NCI-H774 (cell line): ENCODE measurements at places on chromosomes 7 and 10.

DNA sequence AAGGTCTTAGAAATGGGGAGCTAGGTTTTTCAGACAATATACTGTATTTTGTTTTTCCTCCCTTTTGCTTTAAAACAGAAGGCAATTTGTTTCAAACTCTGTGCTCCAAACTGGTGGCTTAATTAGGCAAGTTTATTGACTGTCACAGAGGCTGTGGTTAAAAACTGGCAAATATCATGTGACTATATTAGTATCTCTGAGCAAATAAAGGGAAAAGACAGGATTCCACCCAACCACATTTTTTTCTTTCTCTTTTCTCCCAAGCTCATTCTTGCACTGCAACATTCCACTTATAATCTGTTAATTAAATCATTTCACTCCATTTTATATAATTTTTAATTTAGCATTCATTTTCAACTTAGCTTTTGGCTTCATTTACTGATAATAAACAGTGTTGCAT lies 615.8 kb downstream of the AUTS2 start:
- DNase-seq, result no peak

DNA sequence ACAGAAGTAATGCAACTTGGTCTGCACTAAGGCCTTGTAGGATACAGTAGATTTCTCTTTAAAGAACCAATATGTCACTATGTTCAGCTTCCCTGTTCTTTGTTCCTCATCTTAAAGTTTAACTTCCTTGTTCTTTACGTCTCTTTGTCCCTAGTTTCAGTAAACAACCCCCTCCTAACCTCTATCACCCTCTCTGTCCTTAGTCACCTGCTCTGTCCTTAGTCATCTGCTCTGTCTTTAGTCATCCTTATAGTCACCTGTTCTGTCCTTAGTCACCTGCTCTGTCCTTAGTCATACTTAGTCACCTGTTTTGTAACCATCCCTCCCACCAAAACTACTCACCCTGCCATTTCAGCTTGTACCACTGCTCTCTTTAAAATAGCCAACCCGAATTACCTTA lies 144.6 kb upstream of the TMEM106B start:
- DNase-seq, result no peak

GRCh38 chr10:86979977-86980448 lies 11.7 kb downstream of the ADIRF start:
- DNase-seq, result no peak

GRCh38 chr10:13922586-13922985 lies 335.8 kb downstream of the PRPF18 start:
- DNase-seq, result no peak

DNA sequence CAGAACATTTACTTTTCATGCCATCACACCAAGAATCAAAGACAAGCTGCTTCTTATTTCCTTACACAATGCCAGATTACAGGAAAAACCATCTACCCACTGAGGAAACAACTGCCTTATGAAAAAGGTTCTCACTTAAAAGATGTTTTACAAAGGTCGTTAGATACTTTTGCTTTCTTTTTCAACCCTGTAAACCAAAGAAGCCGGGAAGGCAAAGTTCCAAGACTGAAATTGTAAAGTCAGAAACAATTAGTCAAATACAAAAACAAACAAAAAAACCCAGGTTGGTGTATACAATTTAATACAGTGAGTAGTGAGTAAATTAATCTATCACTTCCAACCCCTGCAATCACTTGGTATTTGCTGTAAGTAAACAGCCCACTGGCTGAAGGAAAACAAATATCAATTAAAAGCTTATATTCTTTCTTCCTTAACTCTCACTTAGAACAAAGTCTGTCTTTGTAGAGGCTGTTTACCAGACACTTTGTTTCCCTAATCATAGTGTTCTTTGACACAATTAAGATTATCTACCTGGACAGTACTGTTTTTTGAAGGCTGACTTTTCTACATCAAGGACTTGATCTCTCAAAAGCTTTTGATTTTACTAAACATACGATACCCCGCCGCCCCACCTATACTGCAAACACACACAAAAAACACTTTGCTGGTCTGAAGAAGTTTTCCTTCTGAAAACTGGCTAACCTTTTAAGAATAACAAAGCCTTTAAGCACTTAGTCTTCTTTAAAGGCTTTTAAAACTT lies 18.1 kb downstream of the ERLIN1 start:
- DNase-seq, result peak; percentile 2

GRCh38 chr7:108149908-108150307 lies 19.7 kb upstream of the LAMB4 start:
- DNase-seq, result no peak
